ENCODE measurements at places on chromosomes 3 and 15.

GRCh38 chr3:40292637-40293349 lies 16.7 kb upstream of the EIF1B start:
- DNase-seq = no peak

GRCh38 chr15:89472785-89473256 lies 23.6 kb downstream of the RHCG start:
- peak; percentile 49 for DNase-seq

- no peak for DNase-seq
Measured at GRCh38 chr3:118011910-118012309, 1022.7 kb downstream of the IGSF11 start.

GRCh38 chr3:99919694-99920093 lies 102.0 kb downstream of the CMSS1 start:
- DNase-seq = no peak

DNA sequence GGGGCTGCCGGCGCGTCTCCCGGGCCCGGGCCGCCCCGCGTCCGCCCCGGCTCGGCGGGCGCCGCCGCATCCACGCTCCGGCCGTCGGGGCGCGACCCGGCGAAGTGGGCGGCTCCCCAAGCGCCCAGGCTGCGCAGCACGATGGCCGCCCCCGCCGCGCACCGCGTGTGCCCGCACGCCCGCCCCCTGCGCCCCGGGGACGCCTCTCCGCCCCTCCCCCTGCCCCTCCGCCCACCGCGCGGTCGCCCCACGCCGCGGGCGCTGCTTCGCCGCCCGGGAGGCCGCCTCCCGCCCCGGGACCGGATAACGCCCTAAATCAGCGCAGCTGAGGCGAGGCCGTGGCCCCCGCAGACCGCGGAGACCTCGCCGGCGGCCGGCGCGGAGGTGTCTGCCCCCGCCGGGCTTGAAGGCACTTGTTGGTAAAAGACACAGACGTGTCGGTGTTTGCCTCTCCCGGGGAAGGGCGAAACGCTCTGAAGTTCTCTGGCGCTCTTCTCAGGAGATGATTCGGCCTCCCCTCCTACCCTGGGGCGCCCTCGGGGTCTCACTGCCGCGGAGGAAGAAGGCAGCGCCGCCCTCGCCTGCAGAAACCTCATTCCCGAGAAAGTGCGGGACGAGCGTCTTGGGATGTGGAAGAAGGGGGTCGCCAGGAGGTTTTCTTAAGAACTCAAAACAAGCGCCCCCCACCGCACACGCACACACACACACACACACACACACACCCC lies at the start of gene BNC1:
Gene BNC1, minus strand, starts transcription at position 106 of the 725 bp plus-strand sequence. Its CDS starts 36 bp downstream, at position 70.
- no peak for DNase-seq

DNA sequence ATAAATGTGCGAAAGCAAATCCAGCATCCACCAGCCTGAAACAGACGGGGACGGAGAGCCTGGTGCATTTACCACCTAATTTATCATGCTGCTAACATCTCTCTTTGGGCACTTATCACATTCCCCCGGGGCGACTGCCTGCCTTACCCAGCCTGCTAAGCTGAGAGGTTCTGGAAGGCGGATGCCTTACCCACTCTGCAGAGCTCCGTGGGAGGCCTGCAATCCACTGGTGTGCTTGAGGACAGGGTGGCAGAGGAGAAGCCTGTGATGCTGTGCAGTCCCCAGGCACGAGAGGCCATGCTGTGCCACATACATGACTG lies 25.5 kb downstream of the MGLL start:
- DNase-seq = no peak

GRCh38 chr3:137946356-137946973 lies 63.5 kb upstream of the CLDN18 start:
- no peak for DNase-seq

- DNase-seq = no peak
Measured at GRCh38 chr15:39890621-39891020, 29.4 kb downstream of the GPR176 start.

- DNase-seq = no peak
Measured at GRCh38 chr15:38994310-38994709, 429.7 kb upstream of the RASGRP1 start.

DNA sequence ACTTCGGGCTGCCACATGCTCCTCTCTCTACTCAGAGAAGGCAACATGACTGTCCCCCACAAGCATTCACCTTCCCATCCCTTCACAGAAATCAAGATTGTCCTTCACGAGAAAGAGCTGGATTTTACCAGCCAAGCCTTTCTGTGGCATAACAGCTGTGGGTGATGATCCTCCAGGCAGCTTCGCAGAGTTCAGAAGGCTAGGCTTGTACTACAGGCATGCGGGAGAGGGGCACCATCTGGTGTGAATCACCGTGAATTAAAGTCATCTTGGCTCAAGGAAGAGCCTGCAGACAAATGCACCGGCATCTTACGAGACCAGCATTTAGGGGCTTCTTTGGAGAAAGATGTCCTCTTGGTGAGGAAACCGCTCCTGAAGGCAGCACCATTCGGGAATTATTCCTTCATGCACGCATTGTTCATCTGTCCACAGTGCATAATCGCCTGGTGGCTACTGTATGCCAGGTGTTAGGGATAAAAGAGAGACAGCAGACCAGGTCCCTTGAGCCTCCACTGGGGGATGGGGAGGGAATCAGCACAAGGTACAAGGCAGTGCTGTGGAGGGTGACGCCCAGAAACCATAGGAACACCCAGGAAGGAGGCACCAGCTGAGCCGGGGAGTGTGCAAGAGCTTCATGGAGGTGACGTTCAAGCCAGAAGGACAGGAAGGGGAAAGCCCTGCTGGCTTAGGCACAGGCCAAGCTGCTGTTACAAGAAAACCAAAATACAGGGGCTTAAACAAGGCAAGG lies 108.6 kb downstream of the TMEM266 start:
- DNase-seq = no peak

DNA sequence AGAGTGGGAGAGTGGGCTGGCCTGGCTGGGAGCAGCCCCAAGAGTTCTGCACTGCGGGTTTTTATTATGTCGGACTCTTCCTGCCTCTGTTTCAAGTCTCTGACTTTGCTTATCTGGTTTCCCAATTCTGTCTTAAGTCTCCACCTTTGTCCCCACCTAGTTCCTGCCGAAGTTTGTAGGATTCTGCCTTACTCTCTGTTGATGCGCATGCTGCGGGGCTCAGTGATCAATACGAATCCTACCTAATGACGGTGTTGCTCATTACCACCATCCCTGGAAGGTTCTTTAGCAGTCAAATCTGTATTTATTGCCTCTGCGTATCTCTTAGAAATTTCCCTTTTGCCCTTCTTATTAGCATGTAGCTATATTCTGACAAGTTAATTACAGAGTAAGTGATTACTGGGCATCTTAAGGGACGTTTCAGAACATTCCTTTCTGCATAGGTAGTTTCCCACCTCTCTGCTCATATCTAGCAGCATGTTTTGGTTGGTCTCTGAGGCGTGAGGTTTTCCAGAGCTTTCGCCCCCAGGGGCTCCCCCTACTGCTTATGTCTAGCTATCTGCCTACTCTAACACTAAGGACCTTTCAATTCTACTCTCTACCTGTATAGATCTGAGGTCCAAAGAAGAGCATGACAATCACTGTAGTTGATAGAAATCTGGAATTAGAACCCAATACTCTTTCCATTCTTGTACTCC lies 236.0 kb upstream of the EIF1B start:
- DNase-seq = no peak

DNA sequence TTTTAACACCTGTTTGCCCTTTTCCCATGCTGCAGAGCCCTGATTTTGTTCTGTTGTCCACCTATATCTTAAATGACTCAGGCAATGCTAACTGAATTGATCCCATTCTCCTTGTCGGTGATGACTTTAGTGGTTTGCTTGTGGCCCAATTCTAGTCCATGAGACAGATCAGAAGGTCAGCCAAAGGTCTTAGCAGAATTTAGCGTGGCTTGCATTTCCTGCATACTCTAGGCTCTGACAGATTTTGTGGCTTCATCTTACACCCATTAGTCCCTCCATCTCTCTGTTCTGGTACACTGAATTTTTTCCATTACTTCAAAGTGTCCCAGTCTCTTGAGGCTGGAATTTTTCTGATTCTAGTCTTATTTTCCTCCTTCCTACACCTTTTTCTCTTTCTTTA lies 161.9 kb downstream of the STAC start:
- no peak for DNase-seq

DNA sequence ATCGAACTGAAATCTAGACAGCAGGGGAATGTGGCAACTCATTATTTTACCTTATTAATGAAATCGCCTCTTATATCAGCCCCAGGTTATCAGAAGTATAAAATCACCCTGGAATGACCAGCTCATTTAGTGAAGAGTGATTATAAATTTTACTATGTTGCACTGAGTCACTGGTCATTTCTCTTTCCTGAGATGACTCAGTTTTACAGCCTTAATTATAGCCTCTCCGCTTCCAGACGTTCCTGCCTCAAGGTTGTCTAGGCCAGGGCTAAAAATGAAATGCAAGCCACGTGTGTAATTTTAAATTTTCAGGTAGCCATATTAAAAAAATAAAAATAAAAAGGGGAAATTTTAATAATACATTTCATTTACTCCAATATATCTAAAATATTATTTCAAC lies 33.3 kb downstream of the DET1 start:
- DNase-seq = no peak

GRCh38 chr3:174439331-174440252 lies 419.5 kb upstream of the NAALADL2 start:
- DNase-seq = no peak

DNA sequence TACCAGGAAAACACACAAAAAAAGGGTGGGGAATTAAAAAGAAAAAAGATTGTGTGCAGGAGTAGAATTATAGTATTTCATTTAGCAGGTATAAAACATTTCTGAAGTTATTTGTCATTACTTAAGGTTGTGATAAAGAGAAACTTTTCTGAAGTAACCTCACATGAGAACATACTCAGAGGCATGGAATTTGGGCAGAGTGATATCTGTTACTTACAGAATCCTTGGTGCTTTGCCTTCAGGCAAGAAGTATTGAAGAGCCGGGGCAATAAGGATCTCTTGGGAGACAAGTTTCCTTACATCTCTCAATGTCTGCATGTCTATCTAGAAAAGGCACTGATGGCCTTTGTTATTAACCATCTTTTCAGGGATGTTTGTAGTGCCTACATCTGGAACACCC lies 179.7 kb upstream of the ROBO1 start:
- no peak for DNase-seq

- no peak for DNase-seq
Measured at GRCh38 chr3:150299201-150299600, 108.9 kb upstream of the TSC22D2 start.

DNA sequence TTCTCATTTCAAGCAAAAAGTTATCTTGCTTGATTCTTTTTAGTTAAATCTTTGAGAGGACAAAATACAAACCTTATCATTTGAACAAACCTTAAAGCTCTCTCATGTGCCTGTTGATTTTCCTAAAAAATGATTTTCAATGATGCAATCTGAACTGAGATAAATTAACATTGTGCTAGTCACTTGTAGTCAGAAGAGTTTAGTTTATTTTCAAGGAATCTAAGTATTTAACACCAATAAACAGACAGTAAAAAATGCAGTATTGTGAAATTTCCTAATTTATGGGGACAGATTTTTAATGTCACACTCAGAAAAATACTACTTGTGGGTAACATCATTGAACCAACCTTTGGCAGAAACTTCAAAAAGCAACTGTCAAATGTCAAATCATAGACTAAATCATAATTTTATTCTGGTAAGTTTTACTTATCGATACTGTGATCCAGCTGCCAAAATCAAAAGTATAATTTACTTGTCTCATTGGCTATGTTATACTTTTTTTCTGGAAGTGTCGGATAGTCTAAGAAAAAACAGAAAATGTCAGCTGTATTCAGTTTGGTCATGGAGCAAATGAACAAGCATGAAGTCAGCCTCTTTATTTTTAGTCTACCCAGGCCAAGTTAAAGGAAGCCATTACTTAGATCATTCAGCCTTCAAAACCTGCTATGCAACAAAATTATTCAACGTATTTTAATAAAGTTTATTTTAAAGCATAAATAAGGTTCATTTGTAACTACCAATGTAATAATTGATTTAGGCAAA lies 52.4 kb upstream of the FNDC3B start:
- no peak for DNase-seq

DNA sequence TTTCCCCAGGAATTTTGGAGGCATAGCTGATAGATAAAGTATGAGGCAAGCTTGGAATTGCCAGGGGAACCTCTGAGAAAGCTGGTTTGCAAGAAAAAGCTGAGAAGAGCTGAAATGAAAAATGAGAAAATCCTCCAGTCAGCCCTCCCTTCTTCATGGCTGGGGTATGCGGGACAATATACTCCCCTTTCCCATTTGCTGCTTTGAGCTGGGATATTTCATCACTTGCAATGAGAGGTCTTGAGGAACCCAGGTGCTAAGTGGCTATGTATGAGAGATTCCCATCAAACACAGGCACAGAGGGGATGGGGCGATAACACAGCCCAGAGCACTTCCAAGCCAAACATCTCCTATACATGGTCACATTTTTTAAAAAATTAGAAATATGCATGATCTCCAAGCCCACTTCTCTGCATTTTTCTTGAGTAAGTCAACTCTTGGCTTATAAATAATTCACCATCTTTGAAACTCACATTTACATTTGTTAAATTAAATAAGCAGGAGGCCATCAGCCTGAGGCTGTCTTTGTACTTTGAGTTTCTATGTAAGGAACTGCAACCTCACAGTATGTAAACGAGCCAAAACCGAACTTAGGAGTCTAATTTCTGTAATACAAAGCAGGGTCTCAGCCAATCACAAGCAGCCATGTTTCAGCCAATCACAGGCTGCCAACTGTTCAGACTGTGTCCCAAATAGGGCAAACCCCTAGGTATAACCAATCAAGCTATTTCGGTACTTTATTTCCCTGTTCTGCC lies 983.6 kb upstream of the NR2F2 start:
- no peak for DNase-seq

GRCh38 chr3:150000641-150001040 lies 29.9 kb upstream of the PFN2 start:
- no peak for DNase-seq

DNA sequence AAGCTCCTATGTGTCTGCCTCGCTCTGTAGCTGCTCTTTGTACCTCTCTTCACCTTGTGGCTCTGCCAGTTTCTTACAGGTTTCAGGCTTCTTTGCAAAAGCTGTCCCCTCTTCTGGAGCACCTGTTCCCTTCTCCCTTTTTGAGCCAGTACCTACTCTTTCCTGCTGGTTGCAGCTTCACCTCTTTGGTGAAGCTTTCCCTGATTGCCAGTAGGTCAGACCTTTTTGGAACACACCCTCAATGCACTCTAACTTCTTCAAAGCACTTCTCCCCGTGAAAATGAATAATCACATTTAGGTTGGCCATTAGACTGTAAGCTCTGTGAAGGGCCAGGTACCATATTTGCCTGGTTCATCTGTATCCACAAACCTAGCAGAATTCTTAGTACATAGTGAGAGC lies 60.3 kb downstream of the BHLHE40 start:
- DNase-seq = no peak

- no peak for DNase-seq
Measured at GRCh38 chr3:43732747-43733425, 42.1 kb downstream of the ABHD5 start.

DNA sequence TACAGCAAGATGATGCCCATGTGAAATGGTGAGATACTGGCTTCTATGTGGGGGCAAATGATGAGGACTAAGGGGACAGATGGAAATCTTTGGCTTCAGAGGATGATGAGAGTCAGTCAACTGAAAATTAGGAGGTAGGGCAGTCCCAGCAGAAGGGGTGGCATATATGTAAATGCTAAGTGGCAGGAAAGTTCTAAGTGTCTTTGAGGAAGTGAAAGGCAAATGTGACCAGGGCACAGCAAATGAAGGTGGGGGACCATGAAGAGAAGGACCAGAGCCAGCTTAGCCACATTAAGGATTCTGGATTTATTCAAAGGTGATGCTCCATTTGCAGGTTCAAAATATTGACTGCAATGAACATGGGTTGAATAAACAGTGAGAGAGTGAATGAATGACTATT lies 29.2 kb upstream of the LIMD1 start:
- DNase-seq = no peak

GRCh38 chr3:110414855-110415254 lies 656.8 kb upstream of the NECTIN3 start:
- DNase-seq = no peak

GRCh38 chr3:32113981-32114545 lies 7.6 kb downstream of the GPD1L start:
- DNase-seq = no peak
